ENCODE measurements at places on chromosomes 4 and X. TPM values are rescaled to one million over a fixed set of nuclear protein-coding genes. Genes with fewer than 3 reads are reported as not detected.

- no peaks in the 10 kb centered on the region for H3K36me3 ChIP-seq
- no peak overlapping the region for H3K27ac ChIP-seq
- H3K4me3 ChIP-seq = no peak overlapping the region
- DNase-seq = no peak
Measured at GRCh38 chr4:113641025-113641431, 120.5 kb downstream of the CAMK2D start.

GRCh38 chr4:105234582-105234981, 87.9 kb downstream of the TET2 start:
- H3K4me3 ChIP-seq = no peak overlapping the region
- no peak for DNase-seq
- H3K36me3 ChIP-seq = peaks cover 35% of the 10 kb centered on the region
- H3K27ac ChIP-seq = no peak overlapping the region
- no peaks in the 10 kb centered on the region for H3K4me1 ChIP-seq

- no peaks in the 10 kb centered on the region for H3K36me3 ChIP-seq
- peaks cover 7% of the 10 kb centered on the region for H3K4me1 ChIP-seq
Measured at GRCh38 chr4:155668707-155669220, 2.1 kb downstream of the GUCY1A1 start.

DNA sequence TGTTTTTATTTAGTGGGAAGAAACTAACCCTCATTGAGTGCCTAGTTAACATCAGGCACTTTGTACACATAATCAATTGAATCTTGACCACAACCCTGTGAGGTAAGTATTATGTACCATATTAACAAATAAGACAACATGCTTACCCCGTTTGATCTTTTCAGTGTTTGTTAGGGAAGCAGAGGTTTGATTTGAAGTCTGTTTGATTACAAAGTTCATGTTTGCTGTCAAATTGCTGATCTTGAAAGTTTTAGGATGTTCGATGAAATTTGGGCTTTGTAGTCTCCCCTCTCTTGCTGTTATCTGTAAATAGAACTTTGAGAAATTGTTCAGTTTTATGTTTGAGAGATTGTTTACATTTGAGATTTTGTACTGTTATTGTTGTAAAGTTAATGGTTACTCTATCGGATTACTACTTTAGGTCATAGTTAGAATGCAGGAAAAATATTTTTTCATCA, 13.4 kb upstream of the ADH4 start:
- no peak overlapping the region for H3K27ac ChIP-seq
- H3K27me3 ChIP-seq = no peaks in the 10 kb centered on the region
- DNase-seq = no peak
- no peaks in the 10 kb centered on the region for H3K4me1 ChIP-seq
- H3K36me3 ChIP-seq = no peaks in the 10 kb centered on the region

GRCh38 chr4:114281164-114281960, 301.9 kb upstream of the ARSJ start:
- no peak overlapping the region for H3K4me3 ChIP-seq
- no peaks in the 10 kb centered on the region for H3K4me1 ChIP-seq
- DNase-seq = no peak
- H3K36me3 ChIP-seq = no peaks in the 10 kb centered on the region
- H3K27ac ChIP-seq = no peak overlapping the region

P2RY4 gene
- 0.38 TPM for total RNA-seq

OPN1LW gene
- not detected for total RNA-seq

MGAT4D gene
- not detected for total RNA-seq

OR13H1 gene
- not detected for total RNA-seq

HEPH gene
- 11.4 TPM for total RNA-seq

BEND4 gene
- total RNA-seq = 1.3 TPM

CCNB3 gene
- total RNA-seq = 0.71 TPM
